Germinal center (tissue), 1 donor: ENCODE measurements at places on chromosomes 16 and 17.

- no peak for DNase-seq
These were observed 3.0 kb upstream of the RMI2 start for GRCh38 chr16:11342021-11342855.

- DNase-seq, result peak; percentile 64
These were observed 660 bp downstream of the RBBP6 start for GRCh38 chr16:24539850-24540601.

DNA sequence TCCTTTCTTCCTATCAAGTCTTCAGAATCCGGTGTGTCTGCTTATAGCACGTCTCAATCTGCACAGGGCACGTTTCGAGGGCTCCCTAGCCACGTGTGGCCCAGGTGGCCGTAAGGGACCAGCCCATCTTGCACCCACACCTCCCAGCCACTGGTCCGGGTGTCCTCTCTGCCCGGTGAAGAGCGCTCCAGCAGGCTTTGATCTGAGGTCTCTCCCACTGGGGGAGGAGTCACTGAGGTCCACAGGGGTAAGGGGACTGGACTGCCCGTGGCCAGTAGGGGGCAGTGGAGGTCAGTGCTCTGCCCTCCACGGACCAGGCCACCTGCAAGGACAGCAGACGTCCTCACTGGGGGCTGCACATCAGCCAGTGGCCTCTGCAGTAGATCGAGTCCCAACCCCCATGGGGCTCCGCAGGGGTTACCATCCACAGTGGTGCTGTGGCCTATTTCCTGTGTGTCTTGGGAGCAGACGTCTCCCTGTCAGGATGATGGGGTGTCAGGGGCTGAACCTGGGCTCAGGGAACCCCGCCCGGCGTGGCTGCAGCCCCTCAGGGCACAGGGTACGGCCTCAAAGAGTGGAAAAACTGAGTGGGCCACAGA, 204.1 kb upstream of the CIBAR2 start:
- DNase-seq, result peak; percentile 49

DNA sequence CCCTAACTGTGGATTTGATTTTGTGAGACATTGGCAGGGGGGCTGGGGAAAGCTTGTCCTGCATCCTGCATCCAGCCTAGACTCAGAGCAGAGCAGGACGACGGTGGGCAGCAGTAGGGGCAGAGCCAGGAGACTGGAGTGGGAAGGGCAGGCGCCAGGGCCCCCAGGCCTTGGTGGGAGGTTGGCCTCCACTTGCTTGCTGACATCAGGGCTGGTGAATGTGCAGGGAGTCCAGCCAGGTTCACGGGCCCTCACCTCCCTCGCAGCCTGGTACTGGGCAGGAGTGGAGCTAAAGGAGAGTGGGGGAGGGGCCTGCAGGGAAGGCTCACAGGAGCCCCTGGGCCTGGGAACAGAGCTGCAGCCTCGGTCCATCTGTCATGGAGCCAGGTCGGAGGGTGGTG, 2.2 kb upstream of the SMTNL2 start:
- DNase-seq, result no peak

- no peak for DNase-seq
These were observed 100.6 kb downstream of the ENGASE start for GRCh38 chr17:79174905-79175856.

- DNase-seq, result peak; percentile 34
These were observed 18.6 kb downstream of the FLOT2 start for GRCh38 chr17:28878981-28879380.

- no peak for DNase-seq
These were observed 116.0 kb upstream of the SOX9 start for GRCh38 chr17:72004611-72005331.

DNA sequence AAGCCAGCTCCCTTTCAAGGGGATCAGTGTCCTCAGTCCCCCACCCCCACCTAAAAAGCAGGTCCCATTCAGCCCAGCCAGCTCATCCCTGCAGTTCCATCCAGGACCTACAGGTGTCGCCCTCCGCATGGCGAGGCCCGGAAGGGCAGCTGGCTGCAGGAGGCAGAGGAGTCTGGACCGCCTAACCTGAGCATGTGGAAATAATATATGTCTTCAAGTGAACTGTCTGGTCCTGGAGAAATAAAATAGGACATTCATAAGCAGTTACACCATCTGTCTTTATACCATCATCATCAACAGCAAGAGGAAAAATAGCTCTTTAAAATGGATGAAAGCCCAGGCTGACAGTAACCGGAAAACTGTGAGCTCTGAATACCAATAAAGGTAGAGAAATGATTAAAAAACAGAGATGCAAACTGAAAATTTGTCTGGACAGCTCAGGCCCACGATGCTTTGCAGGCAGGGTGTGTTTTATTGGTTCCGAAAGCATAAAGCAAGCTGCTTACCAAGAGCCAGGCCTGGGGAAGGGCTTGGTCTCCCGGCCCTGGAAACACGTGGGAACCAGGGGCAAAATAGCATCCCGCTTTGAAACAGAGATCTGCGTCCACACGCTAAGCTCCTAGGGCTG, 215.2 kb downstream of the ZFHX3 start:
- DNase-seq, result peak; percentile 78

DNA sequence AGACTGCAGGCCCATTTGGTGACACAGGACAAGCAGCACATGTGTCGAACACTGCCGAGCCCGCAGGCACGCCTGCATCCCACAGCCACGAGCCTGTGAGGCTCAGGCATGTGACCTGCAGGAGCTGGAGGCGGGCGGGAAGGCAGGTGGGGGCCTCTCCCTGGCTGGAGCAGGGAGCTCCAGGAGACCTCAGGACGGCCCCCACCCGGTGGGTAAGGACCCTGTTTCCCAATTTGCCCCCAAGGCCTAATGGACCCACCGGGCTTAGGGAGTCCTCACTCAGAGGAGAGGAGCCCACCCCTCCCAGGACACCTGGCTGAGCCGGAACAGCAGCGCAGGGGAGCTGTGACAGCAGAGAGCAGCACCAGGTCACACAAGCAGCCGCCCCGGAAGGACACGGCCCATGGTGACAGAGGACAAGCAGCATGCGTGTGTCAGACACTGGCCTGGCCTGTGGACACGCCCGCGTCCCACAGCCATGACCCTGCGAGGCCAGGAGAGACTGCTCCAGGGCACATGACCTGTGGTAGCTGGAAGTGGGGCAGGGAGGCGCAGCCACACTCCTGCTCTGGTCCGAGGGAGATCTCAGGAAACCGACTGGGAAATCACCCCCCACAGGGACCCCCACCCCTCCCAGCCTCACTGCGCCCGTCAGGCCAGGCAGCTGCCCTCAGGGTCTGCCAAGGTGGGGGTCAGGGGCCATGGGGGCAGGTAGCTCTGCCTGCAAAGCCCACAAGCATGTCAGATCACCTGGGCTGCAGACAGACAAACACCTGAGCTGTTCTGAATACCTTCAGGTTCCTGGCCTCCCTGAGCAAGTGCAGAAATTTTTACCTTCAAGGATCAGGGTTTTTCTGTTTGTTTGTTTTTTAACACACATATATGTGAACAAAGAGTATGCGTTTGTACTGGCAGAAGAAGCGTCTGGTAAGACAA, 2.4 kb downstream of the SPSB3 start:
- DNase-seq, result no peak

GRCh38 chr16:71855937-71856662, 10.3 kb downstream of the ATXN1L start:
- no peak for DNase-seq

DNA sequence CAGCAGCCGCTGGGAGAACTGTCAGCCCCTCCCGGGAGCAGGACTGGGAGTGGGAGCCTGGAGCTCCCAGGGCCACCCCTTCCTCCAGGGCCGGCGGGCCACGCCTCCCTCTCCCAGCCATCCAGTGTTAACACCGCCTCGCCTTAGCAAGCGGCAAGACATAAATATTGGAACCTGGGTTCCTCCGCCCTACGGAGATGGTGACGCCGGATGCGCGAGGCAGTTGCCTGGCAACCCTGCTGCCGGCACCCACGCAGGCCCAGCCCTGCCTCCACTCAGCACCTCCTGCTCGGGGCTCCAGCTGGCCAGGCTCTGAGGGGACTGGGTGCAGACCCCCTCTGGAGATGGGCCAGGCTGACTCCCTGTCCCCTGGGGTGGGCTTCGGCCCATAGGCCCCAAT, 27.4 kb upstream of the CACNA1H start:
- no peak for DNase-seq

DNA sequence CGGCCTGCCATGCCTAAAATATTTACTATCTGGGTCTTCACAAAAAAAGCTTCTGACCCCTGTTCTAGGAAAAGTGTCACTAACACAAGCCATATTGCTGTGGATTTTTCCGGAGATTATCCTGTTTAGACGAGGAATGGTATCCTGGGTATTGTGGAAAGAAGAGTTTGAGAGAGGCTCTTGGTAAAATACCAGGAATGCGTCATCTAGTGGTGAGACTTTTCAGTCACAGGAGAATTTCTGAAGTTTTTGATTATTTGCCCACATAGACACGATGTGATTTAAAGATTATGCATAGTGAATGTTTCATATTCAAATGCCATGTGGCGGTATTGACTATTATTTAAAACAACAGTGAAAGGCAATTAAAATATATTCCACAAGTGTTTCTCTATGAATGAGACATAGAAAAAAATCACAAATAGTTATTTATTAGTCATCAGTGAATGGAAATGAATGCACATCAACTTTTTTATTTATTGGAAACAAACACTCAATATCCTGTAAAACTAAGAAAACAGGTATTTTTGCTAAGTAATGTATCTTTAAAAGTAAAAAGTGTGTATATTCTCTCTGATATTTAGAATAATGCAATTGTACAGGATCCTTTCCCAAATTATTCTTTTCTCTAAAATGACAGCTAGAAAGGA, 7.8 kb downstream of the KRT28 start:
- no peak for DNase-seq

DNA sequence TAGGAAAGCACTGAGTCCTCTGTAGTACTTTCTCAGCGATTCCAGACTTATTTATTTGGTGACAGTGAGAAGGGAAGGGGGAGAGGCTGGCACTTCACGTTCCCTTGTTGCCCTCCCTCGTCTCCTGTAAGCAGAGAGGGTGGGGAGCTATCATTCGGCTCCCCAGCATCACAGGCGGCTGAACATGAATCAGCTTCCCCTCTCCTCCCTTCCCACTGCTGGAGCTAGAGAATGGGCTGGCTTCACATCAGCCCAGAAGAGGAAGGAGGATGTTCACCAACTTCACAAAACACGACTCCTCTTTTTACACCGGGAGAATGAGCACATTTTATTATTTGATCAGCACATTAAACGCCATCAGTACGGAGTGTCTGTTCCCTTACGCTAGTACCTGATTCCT, 6.7 kb upstream of the CMIP start:
- no peak for DNase-seq

GRCh38 chr17:512926-513325, 160.3 kb upstream of the RPH3AL start:
- no peak for DNase-seq

GRCh38 chr17:68356520-68356919, 65.2 kb downstream of the ARSG start:
- no peak for DNase-seq
